ENCODE measurements at places on chromosomes 13 and 19.

DNA sequence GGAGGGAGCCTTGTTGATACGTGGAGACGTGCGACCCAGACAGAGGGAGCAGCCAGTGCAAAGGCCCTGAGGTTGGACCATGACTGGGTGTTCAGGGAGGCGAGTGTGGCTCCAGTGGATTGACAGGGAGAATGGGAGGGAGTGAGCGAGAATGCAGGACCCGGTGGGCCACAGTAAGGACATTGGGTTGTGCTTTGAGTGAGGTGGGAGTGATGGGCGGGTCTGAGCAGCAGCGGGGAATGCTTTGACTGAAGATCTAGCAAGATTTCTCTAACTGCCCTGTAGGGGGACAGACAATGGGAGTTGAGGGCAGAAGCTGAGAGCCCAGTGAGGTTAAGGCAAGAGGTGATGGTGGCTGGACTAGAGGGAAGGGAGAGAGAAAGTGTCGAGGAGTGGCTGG, 7.7 kb upstream of the NANOS2 start:
- DNase-seq: no peak

DNA sequence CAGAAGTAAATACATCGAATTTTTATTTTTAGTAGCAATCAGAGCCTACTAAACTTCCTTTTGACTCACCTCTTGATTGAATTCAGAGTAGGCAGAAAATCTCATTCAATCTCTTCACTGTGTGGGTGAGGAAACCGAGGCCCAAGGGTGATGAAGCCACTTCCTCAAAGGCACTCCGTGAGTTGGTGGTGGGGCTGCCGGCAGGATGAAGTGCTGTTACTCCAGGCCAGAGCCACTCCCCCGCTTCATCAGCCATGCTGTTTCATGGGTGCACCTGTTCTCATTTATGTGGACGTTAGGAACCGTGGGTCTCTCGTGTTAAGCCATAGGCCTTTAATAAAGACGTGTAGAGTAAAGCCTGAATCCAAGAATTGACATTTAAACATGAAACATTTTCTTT, 13.2 kb downstream of the ING1 start:
- DNase-seq: no peak

DNA sequence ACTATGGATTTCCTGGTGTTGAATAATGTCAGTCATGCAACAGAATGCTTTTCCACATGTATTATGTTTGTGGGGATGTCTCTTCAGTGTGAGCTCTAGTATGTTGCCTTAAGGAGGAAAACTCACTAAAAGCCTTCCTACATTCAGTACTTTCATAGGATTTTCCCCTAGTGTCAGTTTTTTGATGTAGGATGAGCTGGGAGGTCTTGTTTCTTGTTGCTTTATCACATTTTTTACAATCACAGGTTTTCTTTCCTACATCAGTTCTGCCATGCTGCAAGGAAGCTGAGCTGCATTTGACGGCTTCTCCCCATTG, 8.5 kb upstream of the USP29 start:
- DNase-seq: no peak

DNA sequence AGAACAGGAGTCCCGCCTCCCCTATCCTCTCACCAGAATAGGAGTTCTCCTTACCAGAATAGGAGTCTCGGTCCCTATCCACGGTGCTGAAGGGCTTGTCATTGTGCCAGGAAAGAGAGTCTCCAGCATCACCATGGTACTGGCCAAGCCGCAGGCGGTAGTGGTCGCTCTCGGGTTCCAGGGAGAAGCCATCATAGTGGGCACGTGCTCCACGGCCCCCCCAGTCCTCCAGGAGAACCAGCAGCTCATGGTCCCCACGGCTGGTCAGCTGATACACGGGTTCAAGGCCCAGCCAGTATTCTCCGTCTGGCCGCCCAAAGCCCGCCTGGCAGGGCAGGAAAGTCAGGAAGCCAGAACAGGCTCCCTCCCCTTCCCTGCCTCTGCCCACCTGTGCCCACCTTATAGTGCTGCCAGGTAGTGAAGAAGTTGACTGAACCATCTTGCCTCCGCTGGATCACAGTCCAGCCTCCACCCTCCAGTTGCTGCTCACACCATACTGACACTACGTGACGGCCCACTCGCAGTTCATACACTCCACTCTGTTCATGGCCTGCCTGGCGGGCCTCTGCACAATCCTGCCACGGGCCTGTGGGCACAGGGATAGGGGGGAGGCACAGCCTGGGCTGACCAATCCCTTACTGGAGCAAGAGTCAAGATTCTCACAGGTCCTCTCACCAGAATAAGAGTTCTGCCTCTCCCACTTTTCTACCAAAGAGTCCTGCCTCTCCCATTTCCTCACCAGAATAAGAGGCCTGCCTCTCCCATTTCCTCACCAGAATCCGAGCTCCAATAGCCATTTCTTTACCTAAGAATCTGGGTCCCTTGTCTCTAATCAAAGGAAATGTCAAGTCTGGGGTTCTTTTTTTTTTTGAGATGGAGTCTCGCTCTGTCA, 7.4 kb downstream of the SHFL start:
- DNase-seq: no peak

- DNase-seq: peak; percentile 73
Observed at GRCh38 chr19:48999481-49000325, 6.0 kb downstream of the RUVBL2 start.

DNA sequence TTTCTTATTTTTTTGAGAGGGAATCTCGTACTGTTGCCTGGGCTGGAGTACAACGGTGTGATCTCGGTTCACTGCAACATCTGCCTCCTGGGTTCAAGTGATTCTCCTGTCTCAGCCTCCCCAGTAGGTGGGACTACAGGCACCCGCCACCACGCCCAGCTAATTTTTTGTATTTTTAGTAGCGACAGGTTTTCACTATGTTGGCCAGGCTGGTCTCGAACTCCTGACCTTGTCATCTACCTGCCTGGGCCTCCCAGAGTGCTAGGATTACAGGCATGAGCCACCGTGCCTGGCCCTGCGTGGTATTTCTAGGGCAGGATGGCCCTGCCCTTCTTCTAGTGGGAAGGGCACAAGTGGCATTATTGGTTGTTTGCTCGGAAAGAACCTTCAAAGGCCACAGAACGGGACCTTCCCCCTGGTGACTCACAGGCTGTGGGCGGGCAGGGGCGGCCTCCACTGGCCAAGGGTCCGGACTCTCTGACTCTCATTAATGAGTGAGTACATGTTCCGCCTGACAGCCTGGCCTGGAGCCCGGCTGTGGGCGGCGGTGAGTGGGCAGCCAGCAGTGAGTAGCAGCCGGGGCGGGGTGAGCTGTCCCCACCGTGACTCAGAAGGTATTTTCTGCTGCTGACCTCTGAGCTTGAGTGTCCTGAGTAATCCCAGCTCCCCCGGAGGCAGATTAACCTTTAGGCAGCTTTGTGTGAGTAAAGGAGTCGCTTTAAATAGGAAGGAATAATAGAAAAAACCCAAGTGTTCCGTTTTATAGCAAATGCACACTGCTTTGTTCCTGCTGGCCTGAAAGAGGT, 5.1 kb downstream of the DOT1L start:
- DNase-seq: peak; percentile 94

DNA sequence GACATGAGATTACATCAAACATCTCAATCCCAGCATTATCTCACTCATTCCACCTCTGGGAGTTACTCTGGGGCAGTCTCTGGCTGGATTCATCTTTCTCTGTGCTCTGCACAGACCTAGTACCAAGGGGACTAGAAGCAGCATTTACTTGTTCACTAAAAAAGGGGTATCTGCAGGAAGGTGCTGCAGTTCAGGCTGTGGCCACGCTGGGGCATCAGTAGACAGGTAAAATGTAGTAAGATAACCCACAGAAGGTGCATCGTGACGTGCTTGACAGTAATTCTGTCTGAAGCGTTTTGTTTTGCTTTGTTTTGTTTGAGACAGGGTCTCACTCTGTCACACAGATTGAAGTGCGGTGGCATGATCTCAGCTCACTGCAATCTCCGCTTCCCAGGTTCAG, 29.3 kb downstream of the ZNF564 start:
- DNase-seq: no peak

- DNase-seq: no peak
Observed at GRCh38 chr13:46031581-46032263, 20.8 kb downstream of the ZC3H13 start.

DNA sequence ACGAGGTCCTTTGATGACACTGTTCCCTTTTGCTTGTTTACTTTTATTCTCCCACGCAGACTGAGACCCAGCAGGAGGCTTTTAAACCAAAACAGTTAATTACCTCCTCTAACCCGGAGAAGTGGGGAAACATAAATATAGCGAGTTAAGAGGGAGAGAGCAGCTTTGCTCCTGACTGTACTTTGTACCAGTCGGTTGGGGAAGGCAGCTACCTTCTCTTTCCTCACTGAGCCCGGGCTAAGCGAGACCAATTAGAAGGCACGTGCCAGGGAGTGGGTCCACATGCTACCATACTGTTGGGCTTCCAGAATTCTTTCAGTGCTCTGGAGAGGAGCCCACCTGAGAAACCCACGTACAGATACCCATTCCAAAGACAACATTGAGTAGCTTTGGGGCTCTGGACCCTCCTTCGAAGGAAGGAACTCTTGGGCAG, 124.2 kb downstream of the ZIC5 start:
- no peak for DNase-seq

GRCh38 chr13:65830411-65831205, 1399.5 kb downstream of the PCDH9 start:
- DNase-seq: no peak

- DNase-seq: peak; percentile 73
Observed at GRCh38 chr19:56091066-56091490, 30.0 kb downstream of the ZNF787 start.

GRCh38 chr19:10228393-10228792, 2.7 kb downstream of the S1PR2 start:
- no peak for DNase-seq

DNA sequence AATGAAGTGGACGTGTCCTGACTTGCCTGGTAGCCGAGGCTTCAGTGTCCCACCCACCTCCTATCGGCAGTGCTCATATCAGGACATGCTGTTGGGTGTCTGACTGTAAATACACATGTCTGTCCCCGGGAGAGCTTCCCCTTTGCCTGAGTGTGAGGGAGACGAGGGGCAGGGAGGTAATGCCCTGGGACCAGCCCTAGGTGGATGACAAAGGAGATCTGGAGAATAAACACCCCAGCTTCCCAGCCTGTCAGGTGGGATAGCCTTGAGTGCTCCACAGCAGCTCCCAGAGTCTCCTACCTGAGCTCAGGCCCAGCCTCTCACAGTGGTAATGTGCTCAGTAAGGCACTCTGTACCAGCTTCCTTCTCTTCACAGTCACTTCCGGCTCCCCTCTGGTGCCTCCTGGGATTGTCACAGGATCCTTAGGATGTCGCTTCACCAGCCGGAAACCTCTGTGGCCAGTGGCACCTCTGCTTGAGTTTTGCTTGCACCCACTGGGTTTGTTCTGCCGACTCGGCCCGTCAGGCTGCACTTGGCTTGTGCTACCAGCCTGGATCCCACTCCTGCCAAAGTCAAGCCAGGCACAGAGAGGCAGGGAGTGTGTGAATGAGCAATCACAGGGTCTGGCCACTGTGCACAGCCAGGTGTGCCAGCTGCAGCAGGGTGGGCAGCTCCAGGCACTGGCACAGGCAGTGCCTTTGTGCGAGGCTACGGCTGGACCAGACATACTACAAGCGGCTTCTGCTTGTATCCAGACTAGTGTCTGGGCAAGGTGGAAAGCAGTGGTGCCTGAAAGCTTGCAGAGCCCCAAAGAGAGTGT, 54.4 kb upstream of the RGCC start:
- DNase-seq: no peak

GRCh38 chr19:38321646-38322196, 2.1 kb downstream of the KCNK6 start:
- DNase-seq: peak; percentile 57

DNA sequence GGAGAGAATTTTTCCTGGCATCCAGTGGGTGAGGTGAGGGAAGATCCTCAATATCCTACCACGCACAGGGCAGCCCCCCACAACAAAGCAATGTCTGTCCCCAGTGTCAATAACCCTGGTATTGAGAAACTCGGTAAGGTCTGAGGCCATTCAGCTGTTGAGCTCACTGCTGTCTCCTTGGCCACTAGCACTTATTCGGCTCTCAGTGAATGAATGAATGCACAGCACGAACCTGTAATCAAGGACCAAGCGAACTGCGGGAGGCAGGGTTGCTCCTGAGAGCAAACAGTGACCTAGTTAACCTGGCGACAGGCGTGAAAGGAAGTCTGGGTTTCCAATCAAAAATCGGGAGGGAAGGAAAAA, 640 bp downstream of the ZSCAN5A start:
- peak; percentile 25 for DNase-seq

DNA sequence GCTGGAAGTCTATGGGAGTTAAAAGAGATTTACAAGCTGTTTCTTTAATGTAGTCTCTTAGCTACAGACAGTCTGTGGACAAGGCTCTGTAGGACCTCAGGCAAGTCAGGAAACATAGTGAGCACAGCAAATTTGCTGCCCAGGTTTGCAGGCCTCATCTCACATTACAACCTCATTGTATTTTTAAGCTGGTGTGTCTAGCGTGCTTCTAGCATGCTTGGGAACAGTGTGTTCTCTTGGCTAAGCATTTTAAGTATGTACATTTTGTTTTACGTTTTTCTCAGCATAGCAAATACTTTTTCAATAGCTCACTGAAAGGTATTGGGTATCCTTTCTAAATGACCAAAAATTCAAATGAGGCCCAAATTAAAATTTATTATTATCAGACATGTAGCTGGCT, 113.2 kb downstream of the STARD13 start:
- no peak for DNase-seq

DNA sequence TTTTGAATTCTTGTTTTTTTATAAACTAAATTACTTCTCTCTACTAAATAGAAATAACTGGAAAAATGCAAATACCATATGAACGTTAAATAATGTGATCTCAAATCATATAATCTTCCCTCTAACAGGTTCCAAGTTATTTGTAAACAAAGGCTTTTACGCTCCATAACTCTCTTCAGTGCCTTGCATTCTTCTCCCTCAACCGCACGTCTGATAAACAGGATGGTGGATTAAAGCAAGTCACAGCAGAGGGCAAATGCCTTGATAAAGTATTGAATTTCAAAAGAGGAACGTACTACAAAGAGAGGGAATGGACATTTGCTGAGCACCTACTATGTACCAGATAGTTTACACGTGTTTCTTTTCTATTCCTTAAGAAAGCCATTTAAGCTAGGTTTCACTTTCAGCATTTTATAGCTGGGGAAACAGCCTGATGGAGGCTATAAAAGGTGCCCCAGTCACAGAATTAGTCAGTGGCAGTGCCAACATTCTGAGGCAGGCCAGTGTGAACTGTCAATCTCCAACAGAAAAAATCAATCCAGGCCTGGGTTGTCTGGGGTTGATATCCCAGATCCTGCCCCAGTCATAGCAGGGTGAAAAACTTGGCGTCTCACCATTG, 15.8 kb downstream of the MRPS31 start:
- no peak for DNase-seq

DNA sequence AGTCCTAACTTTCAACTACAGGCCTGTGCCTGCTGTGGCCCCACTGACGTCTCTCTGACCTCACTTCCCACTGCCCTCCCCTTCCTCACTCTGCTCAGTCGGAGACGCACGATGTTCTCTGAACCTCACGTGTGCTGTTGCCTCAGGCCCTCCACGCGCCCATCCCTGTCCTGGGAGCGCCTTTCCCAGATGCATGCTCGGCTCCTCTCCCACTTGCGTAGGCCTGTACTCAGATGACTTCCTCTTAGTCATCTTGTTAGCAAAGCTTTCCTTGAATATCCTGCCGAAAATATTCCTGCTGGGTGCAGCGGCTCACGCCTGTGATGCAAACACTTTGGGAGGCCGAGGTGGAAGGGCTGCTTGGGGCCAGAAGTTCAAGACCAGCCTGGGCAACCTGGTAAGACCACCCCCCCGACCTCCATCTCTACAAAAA, 9.3 kb upstream of the SYT5 start:
- no peak for DNase-seq

All from AG08396 (cell line).